Activated naive CD4-positive, alpha-beta T cell treated with Interleukin-2 at 50 U/mL for 16 hours (primary cell): ENCODE measurements at places on chromosomes 2 and 18.

- no peak for DNase-seq
Observed at GRCh38 chr18:23588836-23589560, 2.7 kb upstream of the NPC1 start.

DNA sequence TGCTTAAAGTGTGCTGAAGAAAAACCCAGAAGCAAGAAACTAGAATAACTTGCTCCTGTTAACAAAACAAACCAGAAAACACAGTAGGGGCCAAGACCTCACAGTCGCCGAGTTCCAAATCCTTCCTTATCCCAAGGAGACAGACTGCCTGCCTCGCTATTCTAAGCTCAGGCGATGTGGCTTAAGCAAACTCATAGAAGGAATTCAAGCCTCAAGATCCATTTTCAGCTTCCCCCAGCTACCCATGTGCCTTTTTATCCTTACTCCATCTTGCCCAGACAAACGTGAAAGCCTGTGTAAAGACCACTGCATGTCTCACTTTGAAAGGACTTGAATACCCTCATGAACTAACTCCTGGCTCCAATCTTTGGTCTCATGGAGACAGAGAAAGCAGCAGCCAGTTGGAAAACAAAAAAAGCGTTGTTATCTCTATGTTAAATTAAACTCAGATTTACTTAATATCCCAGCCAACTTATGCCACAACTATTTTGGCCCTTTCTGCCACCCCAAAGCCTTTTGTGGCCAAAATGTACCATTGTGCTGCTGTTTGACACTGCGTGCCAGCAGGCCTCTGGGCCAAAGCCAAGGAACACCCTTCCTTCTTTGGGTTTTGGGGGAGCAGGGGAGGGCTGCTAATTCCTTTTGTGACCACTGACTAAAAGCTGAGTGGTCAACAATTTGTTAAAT is 123.2 kb upstream of the FZD5 start:
- no peak for DNase-seq

GRCh38 chr2:46495231-46496030 is 16.1 kb downstream of the TMEM247 start:
- DNase-seq = no peak

DNA sequence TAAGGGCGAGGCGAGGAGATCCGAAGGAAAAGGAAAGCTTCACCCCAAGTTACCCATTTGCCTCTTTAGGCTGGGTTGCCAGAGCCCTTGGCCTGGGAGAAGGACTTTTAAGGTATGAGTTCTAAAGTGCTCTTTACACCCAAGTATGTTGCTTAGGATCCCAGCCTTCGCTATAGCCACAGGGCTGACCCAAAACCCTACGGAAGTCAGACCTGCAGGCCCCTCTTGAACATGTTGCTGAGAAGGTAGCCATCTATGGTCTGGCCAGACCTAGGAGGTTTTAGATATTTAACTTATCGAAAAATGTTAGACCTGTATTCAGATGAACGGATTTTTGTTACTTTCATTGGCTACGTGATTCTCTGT is 95.4 kb downstream of the PMS1 start:
- no peak for DNase-seq

DNA sequence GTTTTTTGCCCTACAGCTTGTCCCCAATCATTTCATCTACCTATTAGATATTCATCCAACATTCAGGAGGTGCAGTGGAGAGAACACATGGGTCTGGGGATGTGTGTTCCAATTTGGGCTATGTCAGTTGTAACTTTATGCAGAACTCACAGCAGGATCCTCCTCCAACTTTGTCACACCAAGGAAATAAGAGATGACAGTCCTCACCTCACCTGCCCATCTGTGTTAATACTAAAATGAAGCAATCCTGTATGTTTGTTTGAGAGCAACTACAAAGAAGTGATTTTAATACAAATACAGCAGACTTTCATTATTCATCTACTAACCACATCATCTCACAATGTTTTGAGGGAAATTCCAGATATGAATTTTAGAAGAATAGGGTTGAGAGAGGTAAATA is 126.7 kb downstream of the ARHGAP15 start:
- no peak for DNase-seq

DNA sequence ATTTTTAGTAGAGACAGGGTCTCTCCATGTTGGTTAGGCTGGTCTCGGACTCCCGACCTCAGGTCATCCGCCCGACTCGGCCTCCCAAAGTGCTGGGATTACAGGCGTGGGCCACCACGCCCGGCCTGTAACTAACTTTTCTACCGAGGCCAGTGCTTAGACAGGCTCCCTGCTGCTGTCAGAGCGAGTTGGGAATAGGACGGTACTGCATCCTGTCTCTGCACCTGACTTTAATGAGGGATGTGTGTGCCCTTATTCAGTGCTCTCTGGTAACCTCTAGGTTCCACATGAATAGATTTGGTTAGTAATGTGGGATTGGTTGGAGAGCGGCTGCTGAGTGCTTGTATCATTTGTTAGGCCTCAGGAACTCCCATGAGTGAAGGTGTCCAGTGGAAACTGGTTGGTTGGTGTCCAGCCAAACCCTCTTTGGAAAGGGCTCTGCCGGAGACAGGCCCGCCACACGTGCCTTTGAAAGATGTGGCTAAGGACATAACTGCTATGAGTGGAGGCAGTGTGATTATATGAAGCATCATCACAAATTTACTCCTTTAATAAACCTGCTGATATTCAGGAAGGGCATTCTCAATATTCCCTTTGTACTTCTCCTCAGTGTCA is 36.6 kb downstream of the MYOM1 start:
- DNase-seq = no peak

- peak; percentile 32 for DNase-seq
Observed at GRCh38 chr2:38581193-38582147, 21.3 kb downstream of the HNRNPLL start.

GRCh38 chr2:70553334-70553583 is 367 bp downstream of the TGFA start:
- no peak for DNase-seq

GRCh38 chr2:9666306-9666705 is 35.5 kb upstream of the YWHAQ start:
- DNase-seq = no peak

- DNase-seq = no peak
Observed at GRCh38 chr2:192570788-192571187, 376.1 kb upstream of the TMEFF2 start.

- no peak for DNase-seq
Observed at GRCh38 chr2:211836409-211836808, 702.2 kb downstream of the ERBB4 start.

GRCh38 chr18:41955688-41956087 is 654 bp downstream of the PIK3C3 start:
- DNase-seq = no peak

- DNase-seq = no peak
Observed at GRCh38 chr2:222606306-222606705, 49.6 kb downstream of the FARSB start.

DNA sequence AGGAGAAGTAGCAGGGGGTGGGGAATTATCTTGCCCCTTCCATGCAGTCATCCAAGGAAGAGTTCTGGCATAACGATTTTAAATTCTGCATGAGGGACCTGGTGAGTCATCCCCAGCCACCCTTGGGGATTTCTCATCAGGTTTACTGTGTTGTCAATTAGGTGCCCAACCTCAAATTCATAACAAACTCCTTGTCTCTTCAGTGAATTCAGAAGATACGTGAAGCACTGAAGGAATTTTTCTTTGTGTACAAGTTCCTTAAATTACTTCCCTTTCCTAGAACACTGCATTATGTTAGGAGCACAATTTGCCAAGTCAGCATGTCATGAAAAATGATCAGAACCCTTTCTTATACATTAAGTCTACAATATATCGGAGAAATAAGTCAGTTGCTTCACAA is 70.8 kb upstream of the NOSTRIN start:
- no peak for DNase-seq

DNA sequence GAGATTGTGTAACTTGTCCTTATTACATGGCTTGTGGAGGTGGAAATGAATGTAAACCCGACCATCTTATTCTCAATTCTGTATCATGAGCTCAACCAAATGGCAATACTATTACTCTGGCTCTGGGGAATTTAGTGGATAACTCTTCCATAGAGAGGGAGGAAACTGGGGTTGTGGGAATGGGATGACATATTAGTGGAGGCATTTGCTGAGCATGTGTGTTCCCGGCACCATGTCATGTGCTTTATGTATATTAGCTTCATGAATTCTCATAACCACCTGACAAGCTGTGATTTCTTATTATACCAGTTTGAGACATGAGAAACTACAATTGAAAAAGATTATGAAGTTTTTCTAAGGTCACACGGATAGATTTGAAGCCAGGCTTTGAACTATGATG is 112.8 kb upstream of the TMEFF2 start:
- no peak for DNase-seq

DNA sequence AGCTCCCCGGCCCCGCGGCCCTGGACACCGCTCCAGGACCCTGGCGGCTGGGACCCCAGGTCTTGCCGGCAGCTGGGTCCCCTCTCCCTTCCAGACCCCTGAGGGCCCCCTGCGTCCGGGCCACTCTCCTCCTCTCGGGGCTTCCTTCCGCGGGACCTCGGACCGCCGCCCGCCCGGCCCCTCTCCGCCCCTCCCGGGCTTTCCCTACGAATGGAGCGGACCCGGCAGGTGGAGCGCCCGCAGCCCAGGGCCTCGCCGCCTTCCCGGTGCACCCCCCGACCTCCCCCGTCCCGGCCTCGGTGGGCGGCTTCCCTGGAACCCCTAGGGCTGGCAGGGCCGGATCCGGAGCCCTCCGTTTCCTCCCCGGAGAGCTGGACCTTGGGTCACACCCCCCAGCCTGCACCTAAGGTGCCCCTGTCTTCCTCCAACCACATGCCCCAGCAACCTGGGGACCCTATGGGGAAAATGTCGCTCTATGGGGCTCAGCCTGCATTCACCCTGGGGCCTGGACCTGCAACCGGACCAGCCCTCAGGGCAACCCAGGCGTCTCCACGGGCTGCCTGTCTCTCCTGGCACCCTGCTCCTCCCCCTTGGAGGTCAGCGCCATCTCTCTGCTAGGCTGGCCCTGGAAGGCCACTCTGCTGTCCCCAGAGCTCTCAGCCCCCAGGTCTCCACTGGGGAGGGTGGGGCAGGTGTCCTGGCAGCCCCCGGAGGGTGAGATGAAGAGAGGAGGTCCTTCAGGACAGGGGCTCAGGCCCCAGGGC is 730 bp downstream of the B3GNT7 start:
- DNase-seq = no peak

- no peak for DNase-seq
Observed at GRCh38 chr2:18077704-18078103, 199.2 kb downstream of the KCNS3 start.

- no peak for DNase-seq
Observed at GRCh38 chr2:70988151-70988550, 6.5 kb downstream of the TEX261 start.

DNA sequence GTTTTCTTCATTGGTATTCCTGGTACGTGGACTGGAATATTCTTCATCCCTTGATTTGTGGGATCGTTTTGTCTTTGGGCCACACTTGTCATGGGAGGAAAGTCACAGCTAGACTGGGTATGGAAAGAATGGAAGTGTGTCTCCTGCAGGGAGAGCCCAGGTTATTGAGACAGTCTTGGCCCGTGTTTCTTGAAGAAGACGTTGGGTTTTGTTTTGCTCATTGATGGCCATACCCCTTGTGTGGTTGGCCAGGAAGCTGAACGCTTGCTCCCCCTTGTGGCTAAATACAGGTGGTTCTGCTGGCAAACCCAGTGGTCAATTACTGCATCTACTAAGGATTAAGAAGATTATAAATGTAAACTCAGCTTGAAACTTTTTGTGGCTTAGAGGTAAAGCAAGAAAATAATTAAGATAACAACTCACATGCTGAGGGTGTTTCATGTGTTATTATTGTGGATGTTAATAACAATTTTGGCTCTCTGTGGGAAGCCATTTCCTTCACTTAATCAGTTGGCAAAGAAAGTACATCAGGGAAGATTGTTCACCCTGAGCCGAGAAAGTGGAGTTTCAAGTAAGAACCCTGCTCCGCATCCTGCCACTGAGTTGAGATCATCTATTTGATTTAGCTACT is 91.8 kb downstream of the NEDD4L start:
- peak; percentile 44 for DNase-seq

DNA sequence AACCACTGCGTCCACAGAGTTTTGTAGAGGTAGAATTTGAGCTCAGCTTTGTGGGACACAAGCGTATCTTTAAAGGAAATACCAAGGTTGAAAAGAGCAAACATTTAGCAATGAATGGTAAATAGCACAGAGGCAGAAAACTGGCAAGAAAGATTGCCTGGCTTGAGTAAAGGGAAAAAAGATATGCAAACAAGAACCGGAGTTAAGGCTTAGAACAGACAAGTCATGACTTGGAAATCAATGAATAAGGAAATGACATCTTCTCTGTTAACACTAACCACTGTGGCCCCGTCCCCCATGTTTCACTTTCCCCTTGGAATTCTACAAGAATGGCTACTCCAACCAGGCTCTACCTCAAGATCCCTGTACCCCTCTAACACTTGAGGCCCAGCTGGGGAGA is 3.8 kb downstream of the STAM2 start:
- no peak for DNase-seq

DNA sequence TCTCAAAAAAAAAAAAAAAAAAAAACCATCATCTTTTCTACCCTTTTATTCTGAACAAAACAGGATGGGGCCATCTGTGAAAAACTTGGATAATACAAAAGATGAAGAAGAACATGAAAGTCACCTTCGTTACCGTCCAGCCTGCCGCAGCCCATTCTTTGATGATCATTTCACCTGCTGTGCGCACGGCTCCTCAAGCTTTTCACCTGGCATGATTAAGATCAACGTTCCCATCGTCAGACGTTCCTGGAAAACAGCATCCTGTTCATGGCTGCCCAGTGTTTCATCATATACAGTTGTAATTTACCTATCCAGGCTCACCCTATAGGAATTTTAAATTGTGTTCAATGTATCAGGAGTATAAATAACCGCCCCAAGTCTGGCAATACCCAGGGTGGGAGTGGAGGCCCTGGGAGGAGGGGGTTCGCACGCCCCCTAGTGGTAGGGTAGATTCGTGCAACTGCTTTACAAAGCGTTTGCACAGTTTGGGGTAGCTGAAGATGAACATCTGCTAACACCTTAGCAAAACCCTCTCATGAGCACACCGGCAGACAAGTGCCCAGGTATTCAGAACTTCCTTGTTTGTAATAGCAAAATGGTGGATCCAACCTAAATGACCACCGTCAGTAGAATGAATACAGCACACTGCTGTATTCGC is 49.0 kb upstream of the GLI2 start:
- no peak for DNase-seq

GRCh38 chr2:70828914-70829824 is 6.4 kb downstream of the CD207 start:
- DNase-seq = no peak

- DNase-seq = no peak
Observed at GRCh38 chr2:154911729-154912128, 213.2 kb downstream of the KCNJ3 start.

DNA sequence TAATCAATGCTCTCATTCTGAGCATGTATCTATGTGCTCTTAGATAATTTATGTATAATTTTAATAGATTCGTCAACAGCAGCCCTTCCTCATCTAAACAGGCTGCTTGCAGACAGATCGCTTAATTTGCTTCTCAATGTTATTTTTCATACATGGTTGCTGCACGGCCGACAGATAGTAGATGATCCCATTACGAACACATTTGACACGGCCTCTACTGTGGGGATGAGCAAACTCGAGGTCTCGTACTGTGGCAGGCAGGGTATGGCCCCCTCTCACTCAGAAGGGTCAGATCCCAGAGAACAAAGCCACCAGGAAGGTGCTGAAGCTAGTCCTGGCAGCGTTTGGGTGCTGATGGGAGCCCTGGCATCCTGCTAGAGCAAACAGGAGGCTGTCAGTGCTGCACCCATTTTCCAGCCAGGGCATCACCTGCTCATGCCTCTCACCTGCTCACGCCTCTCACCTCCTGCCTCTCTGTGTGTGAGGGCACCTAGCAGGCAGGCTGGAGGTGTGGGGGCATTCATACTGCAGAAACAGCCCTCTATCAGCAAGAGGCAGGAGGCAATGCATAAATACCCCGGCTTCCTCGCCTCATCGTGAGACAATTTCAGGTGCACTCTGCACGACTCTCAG is 80.0 kb downstream of the KLHL29 start:
- no peak for DNase-seq
